ENCODE measurements at places on chromosomes 4 and X.

GRCh38 chr4:127084666-127085065 is 548.1 kb upstream of the INTU start:
- DNase-seq = no peak

GRCh38 chrX:45619290-45619689 is 418.6 kb upstream of the DIPK2B start:
- DNase-seq = no peak

- no peak for DNase-seq
Measured at GRCh38 chr4:169251291-169252235, 19.2 kb downstream of the SH3RF1 start.

- DNase-seq = no peak
Measured at GRCh38 chr4:118732591-118733330, 47.6 kb downstream of the METTL14 start.

DNA sequence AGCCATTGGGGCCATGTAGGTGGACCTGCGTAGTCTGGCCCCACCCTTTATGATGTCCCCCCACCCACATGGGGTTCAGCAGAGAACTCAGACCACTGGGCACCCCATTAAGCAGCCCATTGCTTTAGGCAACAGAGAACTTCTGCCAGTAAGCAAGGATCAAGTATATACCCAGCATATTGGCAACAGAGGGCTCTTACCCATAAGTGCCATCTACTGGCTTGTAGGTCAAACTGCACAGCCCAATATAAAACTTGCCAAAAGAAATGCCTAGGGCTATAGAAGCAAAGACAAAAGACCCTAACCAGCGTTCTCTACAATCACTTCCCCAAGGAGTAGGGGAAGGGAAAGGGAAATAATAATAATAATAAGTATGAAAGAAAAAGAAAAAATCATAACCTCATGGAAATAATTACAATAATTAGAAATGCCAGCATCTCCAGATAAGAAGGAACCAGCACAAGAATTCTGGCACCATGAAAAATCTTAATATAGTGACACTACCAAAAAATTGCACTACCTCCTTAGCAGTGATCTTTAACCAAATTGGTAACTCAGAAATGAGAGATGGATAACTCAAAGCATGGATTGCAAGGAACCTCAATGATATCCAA is 1090.7 kb downstream of the FAT4 start:
- no peak for DNase-seq

DNA sequence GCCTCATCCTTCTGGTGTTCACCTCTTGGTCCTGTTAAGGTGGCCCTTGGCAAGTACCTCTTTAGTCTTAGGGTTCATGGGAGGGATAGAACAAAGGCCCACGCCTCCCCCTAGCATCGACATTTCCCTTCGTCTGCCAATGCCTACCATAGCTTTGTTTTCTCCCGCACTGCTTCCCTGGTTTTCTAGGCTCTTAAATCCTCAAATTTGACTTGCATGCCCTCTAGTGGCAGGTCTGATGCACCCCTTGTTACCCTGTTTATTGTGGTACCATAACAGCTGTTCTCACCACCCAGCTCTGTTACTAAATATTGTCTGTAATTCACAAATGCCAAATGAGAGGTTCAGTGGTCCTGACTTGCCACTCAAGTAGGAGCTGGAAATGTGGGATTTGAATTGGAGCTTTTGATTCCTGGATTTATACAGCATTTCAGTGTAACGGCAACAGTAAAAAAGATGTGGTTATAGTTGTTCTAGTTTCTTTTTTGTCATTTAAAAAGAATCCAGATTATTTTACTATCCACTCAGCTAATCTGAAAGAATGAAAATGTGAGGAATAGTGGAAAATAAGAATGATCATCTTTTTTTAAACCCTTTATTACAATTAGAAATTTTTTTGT is 100.1 kb downstream of the REPS2 start:
- peak; percentile 61 for DNase-seq

DNA sequence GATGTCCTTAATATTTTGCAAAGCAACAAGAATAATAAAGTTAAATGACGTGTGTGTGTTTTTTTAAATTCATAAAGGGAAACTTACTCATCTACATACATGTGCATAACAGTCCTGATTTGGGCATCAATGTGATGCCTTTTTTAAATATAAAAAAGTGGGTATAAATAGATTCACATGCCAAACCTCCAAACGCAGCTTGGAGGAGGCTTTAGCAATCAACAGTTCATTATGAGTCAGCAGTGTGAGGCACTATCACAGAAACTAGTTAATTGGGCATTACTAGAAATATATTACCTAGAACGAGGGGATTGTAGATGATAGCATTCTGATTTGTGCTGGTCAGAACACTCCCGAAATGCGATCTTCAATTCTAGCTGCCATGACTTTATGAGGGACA is 115.1 kb downstream of the HS6ST2 start:
- no peak for DNase-seq

GRCh38 chrX:26914232-26914631 is 548.9 kb downstream of the PPP4R3C start:
- DNase-seq = no peak

GRCh38 chrX:113802837-113803236 is 781.0 kb upstream of the HTR2C start:
- DNase-seq = no peak

GRCh38 chr4:5650040-5650439 is 58.3 kb downstream of the EVC2 start:
- no peak for DNase-seq

- DNase-seq = no peak
Measured at GRCh38 chr4:39568805-39569204, 41.6 kb upstream of the UGDH start.

DNA sequence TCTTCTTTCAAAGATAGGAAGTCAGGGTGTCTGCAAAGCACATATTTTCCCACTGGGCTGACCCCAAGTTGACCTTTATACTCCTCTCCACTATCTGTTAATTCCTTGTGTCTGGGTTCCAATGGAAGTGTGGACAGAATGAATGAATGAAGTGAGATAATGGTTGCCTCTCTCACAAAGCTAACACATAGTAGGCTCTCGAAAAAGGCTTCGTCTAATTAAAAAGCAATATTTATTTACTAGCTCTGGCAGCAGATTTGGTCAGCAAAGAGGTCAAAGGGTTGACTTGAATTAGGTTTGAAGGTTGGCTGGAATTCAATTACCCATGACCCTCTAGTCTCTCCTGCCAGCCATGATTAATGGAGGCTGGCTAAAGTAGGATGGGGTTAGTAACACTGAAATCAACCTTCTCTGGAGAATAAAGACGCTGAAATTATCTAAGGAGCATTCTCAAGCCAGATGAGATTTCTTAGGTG is 280.3 kb upstream of the KLF3 start:
- no peak for DNase-seq

DNA sequence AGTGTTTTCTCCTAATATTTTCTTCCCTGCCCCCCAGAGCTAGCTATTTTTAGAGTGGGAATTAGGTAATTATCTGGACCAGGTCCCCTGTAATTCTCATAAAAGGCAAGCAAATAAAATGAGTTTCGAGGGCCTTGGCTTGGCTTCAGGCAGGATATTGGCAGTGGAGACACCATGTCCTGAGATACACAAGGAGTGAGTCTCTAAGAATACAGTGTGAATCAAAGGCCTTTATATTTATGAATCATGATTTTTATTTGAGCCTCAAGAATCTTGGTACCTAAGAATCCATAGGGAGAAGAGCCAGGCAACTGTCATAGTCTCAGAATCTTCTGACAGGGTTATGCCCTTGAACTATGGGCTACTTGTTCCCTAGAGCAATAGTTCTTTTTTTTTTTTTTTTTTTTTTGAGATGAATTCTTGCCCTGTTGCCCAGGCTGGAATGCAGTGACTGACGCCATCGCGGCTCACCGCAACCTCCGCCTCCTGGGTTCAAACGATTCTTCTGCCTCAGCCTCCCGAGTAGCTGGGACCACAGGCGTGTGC is 205.4 kb downstream of the LDB2 start:
- no peak for DNase-seq

DNA sequence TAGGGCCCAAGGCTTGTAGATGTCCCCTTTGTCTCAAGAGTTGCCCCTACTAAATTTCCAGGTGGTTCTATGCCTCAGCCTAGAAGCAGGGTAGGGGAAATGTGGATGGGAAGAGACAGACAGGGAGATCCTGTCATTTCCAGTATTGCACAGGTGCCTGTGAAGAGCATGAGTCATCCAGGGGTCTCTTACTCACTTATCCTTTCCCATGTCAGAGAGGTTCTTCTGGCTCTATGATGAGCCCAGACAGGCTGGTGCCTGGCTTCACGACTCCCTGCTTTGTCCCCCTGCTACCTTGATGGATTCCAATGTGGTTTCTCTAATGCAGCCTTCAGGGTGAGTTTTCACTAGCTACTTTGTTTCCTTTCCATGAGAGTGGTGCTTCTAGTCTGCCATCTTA is 35.2 kb upstream of the DDX60 start:
- no peak for DNase-seq

DNA sequence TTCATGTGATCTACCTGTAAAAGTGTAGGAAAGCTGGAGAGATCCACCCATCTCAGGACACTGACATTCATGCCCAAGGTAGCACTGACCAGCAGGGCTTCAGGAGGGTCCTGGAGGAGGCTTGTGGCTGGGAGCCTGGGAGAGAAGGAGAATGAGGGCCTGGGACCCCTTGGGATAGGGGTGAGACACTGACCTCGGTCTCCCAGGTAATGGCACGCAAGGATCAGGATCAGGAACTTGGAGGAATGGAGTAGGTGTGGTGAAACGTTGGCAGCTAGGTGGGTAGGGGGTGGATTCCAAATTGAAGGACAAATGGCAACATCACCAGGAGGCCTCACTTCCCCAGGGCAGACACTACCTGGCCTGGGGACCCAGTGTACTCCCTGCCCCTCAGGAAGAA is 12.4 kb upstream of the RGS12 start:
- no peak for DNase-seq

- DNase-seq = no peak
Measured at GRCh38 chrX:11188664-11189063, 77.5 kb downstream of the HCCS start.

GRCh38 chrX:42437211-42437610 is 340.8 kb downstream of the PPP1R2C start:
- no peak for DNase-seq

GRCh38 chrX:8366481-8366880 is 98.1 kb upstream of the VCX3B start:
- DNase-seq = no peak

GRCh38 chr4:71533121-71533520 is 194.3 kb downstream of the SLC4A4 start:
- no peak for DNase-seq

All from NCI-H2029 (cell line).